ENCODE measurements at places on chromosomes 13 and 19. TPM values are rescaled to one million over a fixed set of nuclear protein-coding genes. Genes with fewer than 3 reads are reported as not detected.

DNA sequence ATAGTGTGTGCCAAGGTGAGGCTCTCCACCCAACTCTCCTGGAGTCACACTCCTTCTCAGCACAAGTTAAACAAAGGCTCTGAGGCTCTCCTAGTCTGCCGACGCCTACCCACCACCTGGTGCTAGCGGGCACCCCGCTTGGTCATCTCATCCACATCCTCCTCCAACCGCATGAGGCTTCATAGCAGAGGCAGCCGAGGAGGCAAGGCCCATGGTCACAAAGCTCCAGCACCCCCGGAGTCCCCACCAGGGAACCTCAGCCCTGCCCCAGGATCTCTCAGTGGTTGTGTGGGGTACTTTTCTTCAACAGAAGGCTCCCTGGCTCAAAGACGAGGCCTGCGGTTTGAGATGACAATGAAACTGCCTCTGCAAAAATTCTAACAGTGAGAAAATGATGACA is 43.0 kb downstream of the STK24 start:
- peak; percentile 53 for DNase-seq
- no peak overlapping the region for H3K4me3 ChIP-seq
- peak overlapping the region; percentile 32 for H3K27ac ChIP-seq
- peaks cover 91% of the 10 kb centered on the region for H3K4me1 ChIP-seq
- H3K27me3 ChIP-seq: no peaks in the 10 kb centered on the region

- H3K27ac ChIP-seq: peak overlapping the region; percentile 44
- no peak for DNase-seq
- no peaks in the 10 kb centered on the region for H3K27me3 ChIP-seq
- H3K36me3 ChIP-seq: no peaks in the 10 kb centered on the region
- no peak overlapping the region for H3K4me3 ChIP-seq
Measured at GRCh38 chr13:40313269-40314200, 352.9 kb downstream of the FOXO1 start.

LHB gene
- not detected for total RNA-seq

DNA sequence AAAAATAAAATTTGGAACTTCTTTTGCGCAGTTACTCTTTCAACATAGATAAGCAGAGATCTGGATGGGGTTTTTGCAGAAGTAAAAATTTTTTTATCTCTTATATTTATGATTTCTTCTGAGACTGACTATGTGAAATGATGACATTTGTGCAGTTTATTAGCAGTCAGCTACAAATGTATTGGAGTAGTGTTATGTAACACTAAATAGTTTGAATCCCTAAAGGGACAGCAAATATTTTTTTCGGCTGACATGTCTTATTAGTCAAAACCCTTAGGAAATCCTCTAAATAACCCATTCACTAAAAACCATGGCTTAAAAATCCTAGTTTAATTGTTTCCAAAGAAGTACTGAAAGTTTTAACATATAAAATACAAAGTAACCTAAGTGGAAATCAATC is 48.0 kb upstream of the EDNRB start:
- H3K4me1 ChIP-seq: no peaks in the 10 kb centered on the region
- no peak for DNase-seq
- no peaks in the 10 kb centered on the region for H3K36me3 ChIP-seq

DNA sequence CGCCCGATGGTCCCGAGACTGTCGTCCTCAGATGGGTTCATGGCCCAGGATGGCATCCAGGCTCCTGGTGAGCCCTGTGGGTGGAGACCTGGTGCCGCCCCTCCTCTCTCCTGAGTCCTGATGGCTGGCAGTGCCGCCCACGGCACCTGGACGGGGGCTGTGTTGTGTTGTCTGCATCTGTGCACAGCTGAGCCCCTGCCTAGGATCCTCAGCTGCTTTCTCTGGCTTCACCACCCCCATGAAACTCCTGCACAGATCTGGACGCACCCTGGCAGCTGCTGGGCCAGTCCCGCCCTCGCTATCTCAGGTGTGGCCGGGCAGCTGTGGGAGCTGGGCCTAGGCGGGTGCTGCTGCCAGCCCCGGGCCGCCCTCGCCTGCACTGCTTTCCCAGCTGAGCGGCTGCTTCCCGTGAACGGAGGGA is 27.7 kb downstream of the MCF2L start:
- no peak overlapping the region for H3K27ac ChIP-seq
- H3K36me3 ChIP-seq: no peaks in the 10 kb centered on the region
- DNase-seq: no peak
- no peaks in the 10 kb centered on the region for H3K4me1 ChIP-seq
- H3K4me3 ChIP-seq: no peak overlapping the region

DNA sequence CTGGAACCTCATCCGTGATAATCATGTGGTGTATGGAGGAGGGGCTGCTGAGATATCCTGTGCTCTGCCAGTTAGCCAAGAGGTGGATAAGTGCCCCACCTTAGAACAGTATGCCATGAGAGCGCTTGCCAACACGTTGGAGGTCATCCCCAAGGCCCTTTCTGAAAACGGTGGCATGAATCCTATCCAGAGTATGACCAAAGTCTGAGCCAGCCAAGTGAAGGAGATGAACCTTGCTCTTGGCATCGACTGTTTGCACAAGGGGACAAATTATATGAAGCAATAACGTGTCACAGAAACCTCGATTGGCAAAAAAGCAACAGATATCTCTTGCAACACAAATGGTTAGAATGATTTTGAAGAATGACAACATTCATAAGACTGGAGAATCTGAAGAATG is 251.2 kb upstream of the OBI1 start:
- H3K27me3 ChIP-seq: no peaks in the 10 kb centered on the region
- DNase-seq: no peak
- H3K27ac ChIP-seq: no peak overlapping the region
- no peaks in the 10 kb centered on the region for H3K4me1 ChIP-seq
- no peak overlapping the region for H3K4me3 ChIP-seq

DNA sequence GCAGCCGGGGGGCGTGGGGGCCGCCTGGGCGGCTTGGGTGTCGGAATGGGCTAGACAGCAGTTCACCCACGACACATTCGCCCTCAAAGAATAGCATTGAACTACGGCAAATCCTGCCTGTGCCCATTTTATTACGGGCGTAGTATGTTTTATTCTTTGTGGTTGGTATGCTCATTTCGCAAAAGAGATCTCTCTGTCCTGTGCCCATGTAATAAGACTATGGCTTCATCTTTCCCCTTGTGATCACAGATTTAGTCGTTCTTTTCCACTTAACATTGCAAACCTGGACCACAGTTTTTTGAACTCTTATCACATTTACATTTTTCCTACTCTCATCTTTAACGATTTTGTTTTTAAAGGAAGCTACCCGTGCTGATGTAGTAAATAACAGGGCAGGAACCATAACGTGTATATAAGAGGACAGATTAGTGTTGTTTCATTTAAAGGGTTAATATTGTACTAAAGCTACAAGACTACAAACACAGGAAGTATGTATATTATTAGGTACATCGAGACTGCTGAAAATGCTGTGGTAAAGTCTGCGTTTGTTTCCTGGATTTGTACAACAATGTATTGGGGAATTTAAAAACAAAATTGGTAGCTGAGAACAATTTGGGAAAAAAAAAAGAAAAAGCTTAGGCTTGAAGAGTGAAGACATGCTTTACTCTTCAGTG is 3.2 kb upstream of the MYCBP2 start:
- H3K4me1 ChIP-seq: peaks cover 28% of the 10 kb centered on the region
- peak overlapping the region; percentile 98 for H3K4me3 ChIP-seq
- H3K27ac ChIP-seq: peak overlapping the region; percentile 96
- no peak for DNase-seq
- H3K36me3 ChIP-seq: peaks cover 8% of the 10 kb centered on the region

C19orf67 gene
- not detected for total RNA-seq

APOC1 gene
- 1.4 TPM for total RNA-seq

NEK5 gene
- 0.05 TPM for total RNA-seq

- DNase-seq: no peak
- peaks cover 8% of the 10 kb centered on the region for H3K4me1 ChIP-seq
- peaks cover 18% of the 10 kb centered on the region for H3K36me3 ChIP-seq
- no peak overlapping the region for H3K4me3 ChIP-seq
- H3K27me3 ChIP-seq: no peaks in the 10 kb centered on the region
- H3K27ac ChIP-seq: no peak overlapping the region
Measured at GRCh38 chr19:17737690-17738153, 13.6 kb upstream of the FCHO1 start.

C19orf53 gene
- total RNA-seq: 142 TPM

PEX11G gene
- total RNA-seq: 2.1 TPM

DNA sequence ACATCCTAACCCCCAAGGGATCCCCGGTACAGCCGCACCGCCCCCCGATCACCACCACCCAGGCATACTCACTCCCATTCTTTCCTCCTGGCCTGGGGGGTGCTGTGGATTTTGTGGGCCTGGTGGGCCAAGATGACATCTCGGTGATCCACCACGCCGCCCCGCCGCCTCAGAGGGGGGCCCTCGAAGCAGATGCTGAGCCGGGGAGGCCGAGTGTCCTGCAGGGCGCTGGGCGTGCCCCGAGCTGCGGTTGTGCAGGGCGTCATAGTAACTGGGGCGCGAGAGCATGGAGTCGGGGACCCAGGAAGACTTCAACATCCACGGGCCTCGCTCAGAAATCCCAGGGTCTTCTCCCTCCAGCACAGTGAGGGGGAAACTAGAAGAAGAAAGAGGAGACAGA is 93.4 kb upstream of the CACNA1A start:
- no peak for DNase-seq
- H3K27me3 ChIP-seq: peaks cover 11% of the 10 kb centered on the region
- no peak overlapping the region for H3K4me3 ChIP-seq
- no peak overlapping the region for H3K27ac ChIP-seq

DNA sequence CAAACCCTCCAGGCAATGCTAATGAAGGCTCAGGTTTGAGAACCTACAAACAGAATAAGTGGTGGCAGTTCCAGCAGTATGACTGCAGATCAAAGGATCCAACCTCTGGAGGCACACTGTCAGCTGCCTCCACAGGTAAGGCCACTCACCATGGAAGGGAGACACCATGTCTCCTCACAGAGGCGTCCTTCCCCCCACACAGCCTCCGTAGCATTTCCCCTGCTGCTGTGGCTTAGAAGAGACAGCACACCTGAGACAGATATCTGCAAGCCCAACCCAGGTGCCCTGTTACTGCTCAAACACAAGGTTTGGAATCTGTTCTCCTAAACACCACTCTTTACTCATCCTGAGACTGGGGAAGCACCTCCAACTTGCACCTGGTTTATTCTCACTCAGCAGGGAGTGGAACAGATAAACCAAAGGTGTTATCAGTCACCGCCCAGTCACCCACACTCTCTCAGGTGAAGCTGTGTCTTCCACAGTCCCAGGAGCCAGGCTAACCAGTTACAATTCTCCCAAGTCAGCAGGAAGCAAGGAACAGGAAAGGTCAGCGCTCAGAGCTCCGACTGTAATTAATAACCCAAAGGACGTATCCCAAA is 311.2 kb downstream of the FOXO1 start:
- peaks cover 4% of the 10 kb centered on the region for H3K4me1 ChIP-seq
- no peak overlapping the region for H3K27ac ChIP-seq
- no peak overlapping the region for H3K4me3 ChIP-seq
- H3K27me3 ChIP-seq: no peaks in the 10 kb centered on the region
- no peaks in the 10 kb centered on the region for H3K36me3 ChIP-seq

BSPH1 gene
- total RNA-seq: not detected

CACNG6 gene
- total RNA-seq: not detected

DNA sequence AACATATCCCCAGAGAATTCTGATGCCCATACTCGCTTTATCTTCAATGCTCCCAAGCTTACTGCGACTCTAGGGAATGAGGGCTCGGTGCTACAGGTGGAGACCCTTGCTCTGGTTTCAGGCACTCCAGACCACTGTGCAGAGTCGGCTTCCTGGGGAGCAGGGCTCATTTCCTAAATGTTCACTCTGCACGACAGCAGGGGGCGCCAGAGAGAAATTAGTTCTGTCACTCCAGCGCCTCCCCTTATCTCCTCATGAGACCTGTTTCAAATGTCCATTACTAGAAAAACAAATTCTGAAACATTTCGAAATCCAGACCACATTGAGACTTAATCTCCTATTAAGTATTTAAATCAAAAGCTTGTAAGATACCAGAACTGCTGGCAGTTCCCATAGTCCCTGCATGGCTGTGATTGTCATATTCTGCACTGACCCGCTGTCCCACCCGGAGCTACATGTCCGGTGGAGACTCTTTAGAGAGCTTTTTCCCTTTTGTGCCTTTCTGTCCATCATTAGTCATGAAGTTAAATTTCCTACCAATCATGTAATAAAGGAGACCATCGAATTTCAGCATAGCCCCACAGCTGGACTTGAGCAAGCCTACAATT is 22.4 kb downstream of the EPSTI1 start:
- no peak overlapping the region for H3K27ac ChIP-seq
- DNase-seq: peak; percentile 84
- no peak overlapping the region for H3K4me3 ChIP-seq

DNA sequence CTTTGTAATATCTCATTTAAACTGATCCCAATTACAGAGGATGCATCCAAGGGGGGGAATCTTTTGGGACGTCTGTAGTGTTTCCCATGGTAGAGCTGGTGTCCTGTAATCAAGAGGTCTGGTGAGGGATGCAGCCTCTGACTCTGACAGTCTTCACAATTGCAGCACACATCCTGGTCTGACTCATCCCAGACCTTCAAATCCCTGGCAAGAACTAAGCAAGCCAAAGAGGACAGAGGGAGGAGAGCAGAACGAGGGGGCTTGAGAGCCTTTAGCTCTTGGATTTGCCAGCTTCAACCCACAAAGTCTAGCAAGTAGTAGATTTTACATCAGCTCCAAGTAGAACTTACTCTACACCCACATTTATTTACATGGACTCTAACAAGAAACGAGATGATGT is 17.3 kb upstream of the FCGBP start:
- H3K27ac ChIP-seq: peak overlapping the region; percentile 89
- peaks cover 71% of the 10 kb centered on the region for H3K4me1 ChIP-seq
- no peak for DNase-seq
- no peak overlapping the region for H3K4me3 ChIP-seq
- peaks cover 13% of the 10 kb centered on the region for H3K36me3 ChIP-seq
- no peaks in the 10 kb centered on the region for H3K27me3 ChIP-seq

- no peak for DNase-seq
- no peaks in the 10 kb centered on the region for H3K27me3 ChIP-seq
- H3K4me1 ChIP-seq: peaks cover 79% of the 10 kb centered on the region
- peak overlapping the region; percentile 53 for H3K4me3 ChIP-seq
Measured at GRCh38 chr13:99310382-99311031, 3.3 kb upstream of the GPR183 start.

KIR3DL1 gene
- total RNA-seq: not detected

DNA sequence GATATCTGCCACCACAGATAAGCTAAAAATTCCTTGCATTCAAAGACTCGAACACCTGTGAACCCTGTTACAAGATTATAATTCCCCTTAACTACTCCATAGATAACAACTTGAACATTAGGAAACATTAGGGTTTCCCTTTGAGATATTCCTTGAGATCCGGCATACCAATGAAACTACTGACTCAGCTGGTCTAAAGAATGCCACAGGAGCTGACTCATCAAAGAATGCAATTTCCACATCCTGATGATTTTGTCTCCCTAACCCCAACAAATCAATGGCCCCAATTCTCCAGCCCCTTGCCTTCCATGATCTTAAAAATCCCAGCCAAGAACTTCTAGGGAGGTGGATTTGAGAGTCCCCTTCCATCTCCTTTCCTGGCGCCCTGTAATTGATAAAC is 35.6 kb upstream of the ZNF599 start:
- H3K36me3 ChIP-seq: peaks cover 10% of the 10 kb centered on the region
- H3K4me1 ChIP-seq: no peaks in the 10 kb centered on the region
- H3K27me3 ChIP-seq: no peaks in the 10 kb centered on the region
- no peak for DNase-seq

RNF225 gene
- total RNA-seq: 0.21 TPM

- H3K27ac ChIP-seq: no peak overlapping the region
- H3K27me3 ChIP-seq: peaks cover 9% of the 10 kb centered on the region
- DNase-seq: no peak
- H3K36me3 ChIP-seq: no peaks in the 10 kb centered on the region
- no peak overlapping the region for H3K4me3 ChIP-seq
Measured at GRCh38 chr13:44389060-44389666, 15.5 kb downstream of the SERP2 start.

Data from activated CD4-positive, alpha-beta memory T cell treated with anti-CD3 and anti-CD28 coated beads for 36 hours (primary cell).